ENCODE measurements at places on chromosomes 2 and 18.

- DNase-seq = no peak
Measured at GRCh38 chr2:43370705-43371104, 144.3 kb upstream of the ZFP36L2 start.

DNA sequence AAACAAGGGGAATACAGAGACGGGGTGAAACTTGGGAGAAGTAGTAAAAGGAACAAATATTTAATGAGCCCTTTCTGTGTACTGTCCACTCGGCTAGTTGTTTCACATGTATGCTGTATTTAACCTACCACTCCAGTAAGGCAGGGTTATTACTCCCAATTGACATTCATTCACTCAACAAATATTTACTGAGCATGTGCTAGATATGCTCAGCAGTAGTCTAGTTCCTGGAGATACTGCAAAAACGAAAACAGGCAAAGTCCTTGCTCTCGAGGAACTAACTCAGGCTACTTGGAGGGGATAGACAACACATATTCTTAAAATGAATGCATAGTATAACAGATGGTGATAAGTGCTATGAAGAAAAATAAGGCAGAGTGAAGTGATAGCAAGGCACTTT, 207.3 kb downstream of the SS18 start:
- no peak for DNase-seq

DNA sequence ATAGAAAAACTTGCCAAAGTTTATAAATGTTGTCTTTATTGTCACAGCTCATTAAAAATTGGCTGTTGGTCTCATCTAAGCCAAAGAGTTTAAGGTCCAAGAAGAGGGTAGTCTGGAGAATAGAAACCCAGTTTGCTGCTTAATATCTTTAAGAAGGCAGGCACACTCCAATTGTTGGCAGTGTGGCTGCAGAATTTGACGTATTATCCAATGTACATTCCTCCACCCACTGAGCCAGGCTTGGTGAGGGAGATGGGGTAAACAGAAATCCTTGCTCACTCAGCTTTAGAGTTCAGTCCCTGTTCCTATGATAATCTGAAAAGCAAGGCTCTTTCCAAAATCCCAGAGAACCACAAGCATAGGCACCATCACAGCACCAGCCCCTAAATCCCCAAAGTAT, 10.7 kb upstream of the ADD2 start:
- no peak for DNase-seq

- DNase-seq = no peak
Measured at GRCh38 chr2:4214444-4215205, 511.2 kb downstream of the DCDC2C start.

DNA sequence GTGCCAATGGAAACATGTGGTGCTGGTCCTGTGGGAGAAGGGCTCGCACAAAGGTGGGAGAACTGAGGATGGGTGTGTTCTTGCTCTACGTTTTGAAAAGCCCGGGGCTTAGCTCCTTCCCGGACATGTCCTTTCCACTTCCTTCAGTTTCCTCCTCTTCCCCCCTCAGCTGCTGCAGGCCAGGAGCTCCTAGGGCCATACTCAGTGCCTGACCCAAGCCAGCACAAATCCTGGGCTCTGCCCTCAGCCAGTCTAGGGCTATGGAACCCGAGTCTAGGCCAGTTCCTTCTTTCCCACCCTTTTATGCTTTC, 1.4 kb upstream of the SIX2 start:
- DNase-seq = no peak

- no peak for DNase-seq
Measured at GRCh38 chr2:225465827-225466226, 66.3 kb downstream of the NYAP2 start.

DNA sequence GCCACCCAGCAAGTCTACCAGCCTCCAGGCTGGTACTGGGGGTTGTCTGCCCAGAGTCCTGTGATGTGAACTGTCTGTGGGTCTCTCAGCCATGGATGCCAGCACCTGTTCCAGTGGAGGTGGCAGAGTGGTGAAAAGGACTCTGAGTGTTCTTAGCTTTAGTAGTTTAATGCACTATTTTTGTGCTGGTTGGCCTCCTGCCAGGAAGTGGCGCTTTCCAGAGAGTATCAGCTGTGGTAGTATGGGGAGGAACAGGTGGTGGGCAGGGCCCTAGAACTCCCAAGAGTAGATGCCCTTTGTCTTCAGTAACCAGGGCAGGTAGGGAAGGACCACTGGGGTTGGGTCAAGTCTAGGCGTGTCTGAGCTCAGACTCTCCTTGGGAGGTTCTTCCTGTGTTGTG, 356.7 kb downstream of the STK39 start:
- no peak for DNase-seq

- no peak for DNase-seq
Measured at GRCh38 chr2:185436787-185437372, 301.7 kb upstream of the FSIP2 start.

DNA sequence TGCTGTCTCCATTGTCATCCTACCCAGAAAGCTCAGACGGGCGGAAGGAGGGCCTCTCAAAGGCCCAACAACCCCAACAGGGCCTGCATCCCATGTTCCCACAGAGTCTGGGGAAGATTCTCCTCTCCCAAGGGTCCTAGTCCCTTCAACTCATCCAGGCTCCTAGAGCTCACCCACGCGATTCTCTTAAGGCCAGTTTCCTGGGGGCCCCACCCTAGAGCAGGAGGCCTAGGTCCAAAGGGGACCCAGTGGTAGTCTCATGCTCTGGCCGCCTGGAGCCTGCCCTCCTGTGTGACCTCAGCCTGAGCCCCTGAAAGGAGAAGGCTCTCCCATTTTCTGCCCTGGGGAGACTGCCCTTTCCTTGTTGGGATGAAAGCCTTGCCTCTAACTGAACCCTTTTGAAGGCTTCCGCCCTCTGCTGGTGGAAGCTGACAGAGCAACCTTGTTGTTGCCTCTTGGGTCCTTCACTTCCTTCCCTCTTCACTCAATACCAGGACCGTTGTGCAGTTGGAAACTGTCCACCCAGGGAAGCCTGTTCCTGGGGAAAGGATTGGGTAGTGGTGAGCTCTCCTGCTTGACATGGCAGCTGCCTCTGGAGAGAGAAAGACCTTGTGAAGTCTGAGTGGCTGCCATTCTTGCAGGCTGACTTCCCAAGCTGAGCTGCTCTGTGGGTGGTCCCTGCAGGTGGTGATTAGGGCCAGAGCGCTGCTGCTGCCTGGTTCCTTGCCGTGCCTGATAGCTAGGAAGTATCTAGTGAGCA, 86.0 kb upstream of the ALPP start:
- DNase-seq = peak; percentile 66

- DNase-seq = no peak
Measured at GRCh38 chr2:68807821-68808266, 63.4 kb downstream of the BMP10 start.

DNA sequence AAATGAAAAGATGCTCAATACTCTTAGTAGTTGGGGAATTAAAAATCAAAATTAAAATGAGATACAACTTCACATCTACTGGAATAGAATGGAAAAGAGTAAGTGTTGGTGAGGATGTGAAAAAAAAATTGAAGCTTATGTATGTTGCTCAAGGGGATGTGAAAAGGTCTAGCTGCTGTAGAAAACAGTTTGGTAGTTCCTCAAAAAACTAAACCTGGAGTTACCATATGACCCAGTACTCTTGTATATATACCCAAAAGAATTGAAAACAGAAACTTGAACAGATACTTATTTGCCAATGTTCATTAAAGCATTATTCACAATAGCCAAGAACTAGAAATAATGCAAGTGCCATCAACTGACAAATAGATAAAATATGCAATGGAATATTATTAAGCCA, 208.4 kb downstream of the FIGN start:
- DNase-seq = no peak

GRCh38 chr2:177633111-177633510, 240.5 kb downstream of the AGPS start:
- DNase-seq = no peak

GRCh38 chr18:42363446-42364441, 408.7 kb downstream of the PIK3C3 start:
- DNase-seq = no peak

GRCh38 chr2:192004188-192004963, 157.5 kb upstream of the CAVIN2 start:
- DNase-seq = no peak

DNA sequence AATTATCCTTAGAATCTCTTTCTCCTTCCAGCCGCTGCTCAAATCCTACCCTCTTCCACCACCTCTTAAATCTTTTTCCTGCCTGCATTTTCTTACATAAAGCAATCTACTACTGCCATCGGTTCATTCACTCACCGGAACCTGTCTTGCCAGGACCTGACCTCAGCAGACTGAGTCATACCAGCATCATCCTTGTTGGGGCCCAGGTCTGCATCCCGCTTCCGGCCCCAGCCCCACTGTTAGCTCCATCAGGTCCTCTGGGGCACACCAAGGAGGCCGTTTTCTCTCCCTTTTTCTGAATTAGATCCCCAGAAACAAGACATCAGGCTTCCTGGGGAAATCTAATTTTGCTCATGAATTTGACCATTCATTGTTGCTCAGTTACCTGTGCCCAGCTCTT, 42.7 kb upstream of the TGFA start:
- DNase-seq = no peak

GRCh38 chr2:26850505-26850904, 2.6 kb downstream of the DPYSL5 start:
- no peak for DNase-seq

- no peak for DNase-seq
Measured at GRCh38 chr18:57469884-57470283, 34.7 kb downstream of the ONECUT2 start.

GRCh38 chr2:105592288-105592687, 152.4 kb upstream of the NCK2 start:
- no peak for DNase-seq

- no peak for DNase-seq
Measured at GRCh38 chr2:121289271-121289670, 4.3 kb upstream of the TFCP2L1 start.

GRCh38 chr2:205903549-205904129, 182.3 kb downstream of the INO80D start:
- no peak for DNase-seq

DNA sequence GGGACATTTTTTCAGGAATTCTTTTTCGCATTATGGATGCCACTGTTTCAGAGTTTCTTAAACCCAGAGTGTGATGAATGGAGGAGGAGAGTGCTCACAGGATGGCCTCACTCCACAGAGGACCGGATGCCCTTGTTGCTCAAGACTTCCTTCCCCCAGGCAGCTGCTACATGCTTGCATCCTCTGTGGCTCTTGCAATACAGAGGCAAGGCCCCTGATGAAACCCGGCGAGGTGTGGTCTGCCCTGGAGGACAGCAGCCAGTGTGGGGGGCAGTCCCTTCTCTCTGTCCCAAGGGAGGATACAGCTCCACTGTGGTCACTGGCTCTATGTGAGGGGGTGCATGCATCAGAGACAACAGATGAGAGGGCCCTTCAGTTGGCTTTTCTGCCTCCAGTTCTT, 109.6 kb downstream of the SH3RF3 start:
- peak; percentile 23 for DNase-seq

GRCh38 chr2:10826026-10826425, 13.4 kb upstream of the PDIA6 start:
- no peak for DNase-seq

- DNase-seq = no peak
Measured at GRCh38 chr2:218861645-218862318, 2.2 kb downstream of the WNT6 start.

GRCh38 chr2:238904177-238904576, 56.3 kb downstream of the TWIST2 start:
- DNase-seq = no peak

DNA sequence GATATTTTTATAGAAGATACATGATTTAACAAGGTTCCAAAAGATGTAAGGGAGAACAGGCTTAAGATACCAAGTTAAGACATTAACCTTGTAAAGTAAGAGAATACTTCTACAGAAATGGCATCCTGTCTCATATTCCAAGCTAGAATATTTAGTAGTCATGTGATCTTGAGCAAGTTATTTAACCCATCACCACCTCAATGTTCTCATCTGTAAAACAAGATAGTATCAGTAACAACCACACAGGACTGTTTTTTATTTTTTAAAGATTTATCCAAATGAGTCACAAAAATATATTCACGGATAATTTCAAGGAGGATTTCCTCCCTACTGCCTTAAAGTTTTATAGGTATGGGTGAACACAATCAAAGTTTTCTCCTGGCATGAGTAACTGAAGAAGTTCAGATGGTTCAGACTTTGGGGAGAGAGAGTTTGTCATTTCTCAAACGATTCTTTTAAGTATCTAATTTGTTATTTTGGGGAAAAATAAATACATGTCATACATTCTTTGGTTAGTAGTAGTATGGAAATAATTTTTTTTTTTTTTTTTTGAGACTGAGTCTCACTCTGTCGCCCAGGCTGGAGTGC, 25.9 kb downstream of the ROCK1 start:
- DNase-seq = no peak

DNA sequence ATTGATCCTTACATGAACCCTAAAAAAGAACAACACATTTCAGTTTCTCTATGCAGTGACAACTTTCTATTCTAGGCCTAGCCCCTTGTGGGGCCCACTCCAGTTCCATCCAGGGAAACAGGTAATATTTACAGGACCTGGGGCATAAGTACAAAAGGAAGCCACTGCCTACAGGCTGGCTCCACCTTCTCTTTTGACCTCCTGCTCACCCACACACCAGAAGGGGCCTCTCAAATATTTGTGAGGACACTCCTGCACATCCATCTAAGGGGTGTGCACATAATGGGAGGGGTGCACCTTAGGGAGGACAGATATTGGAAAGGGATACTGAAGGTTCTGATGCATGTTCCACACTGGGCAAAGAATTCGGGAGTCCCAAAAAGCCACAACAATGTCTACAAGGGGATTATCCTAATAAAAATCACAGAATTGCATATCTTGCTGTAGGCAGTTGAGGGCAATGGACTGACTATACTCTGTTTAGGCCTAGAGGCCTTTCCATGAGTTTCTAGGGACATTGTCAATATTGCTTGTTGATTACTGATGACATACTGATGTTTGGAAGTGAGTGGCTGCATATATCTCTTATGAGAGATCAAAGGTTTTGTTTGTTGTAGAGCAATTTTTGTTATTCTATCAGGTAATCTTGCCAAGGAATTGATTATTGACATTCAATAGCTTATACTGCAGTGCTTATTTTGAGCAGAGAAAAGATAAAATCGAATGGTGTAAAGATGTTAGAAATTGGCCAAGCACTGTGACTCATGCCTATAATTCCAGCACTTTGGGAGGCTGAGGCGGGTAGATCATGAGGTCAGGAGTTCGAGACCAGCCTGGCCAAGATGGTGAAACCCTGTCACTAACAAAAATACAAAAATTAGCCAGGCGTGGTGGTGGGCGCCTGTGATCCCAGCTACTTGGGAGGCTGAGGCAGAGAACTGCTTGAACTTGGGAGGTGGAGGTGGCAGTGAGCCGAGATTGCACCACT, 23.8 kb upstream of the HNRNPA3 start:
- no peak for DNase-seq

DNA sequence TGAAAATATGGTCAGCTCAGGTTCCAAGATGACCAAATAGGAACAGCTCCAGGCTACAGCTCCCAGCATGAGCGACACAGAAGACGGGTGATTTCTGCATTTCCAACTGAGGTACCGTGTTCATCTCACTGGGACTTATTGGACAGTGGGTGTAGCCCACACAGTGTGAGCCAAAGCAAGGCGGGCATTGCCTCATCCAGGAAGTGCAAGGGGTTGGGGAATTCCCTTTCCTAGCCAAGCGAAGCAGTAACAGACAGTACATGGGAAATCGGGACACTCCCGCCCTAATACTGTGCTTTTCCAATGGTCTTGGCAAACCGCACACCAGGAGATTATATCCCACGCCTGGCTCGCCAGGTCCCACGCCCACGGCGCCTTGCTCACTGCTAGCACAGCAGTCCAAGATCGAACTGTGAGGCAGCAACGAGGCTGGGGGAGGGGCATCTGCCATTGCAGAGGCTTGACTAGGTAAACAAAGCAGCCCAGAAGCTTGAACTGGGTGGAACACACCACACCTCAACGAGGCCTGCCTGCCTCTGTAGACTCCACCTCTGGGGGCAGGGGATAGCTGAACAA, 57.5 kb downstream of the WDPCP start:
- no peak for DNase-seq

All from germinal center (tissue), 1 donor.